ENCODE measurements at places on chromosomes 5 and 9. TPM values are rescaled to one million over a fixed set of nuclear protein-coding genes. Genes with fewer than 3 reads are reported as not detected.

The RAPGEF1 gene
- total RNA-seq, result 124 TPM

The IER5L gene
- total RNA-seq, result 13.7 TPM

The CERCAM gene
- total RNA-seq, result 10.2 TPM

The CEL gene
- total RNA-seq, result 2.2 TPM

Data from heart right ventricle (tissue), 16 donors.